ENCODE measurements at places on chromosomes 2 and 18. TPM values are rescaled to one million over a fixed set of nuclear protein-coding genes. Genes with fewer than 3 reads are reported as not detected.

DNA sequence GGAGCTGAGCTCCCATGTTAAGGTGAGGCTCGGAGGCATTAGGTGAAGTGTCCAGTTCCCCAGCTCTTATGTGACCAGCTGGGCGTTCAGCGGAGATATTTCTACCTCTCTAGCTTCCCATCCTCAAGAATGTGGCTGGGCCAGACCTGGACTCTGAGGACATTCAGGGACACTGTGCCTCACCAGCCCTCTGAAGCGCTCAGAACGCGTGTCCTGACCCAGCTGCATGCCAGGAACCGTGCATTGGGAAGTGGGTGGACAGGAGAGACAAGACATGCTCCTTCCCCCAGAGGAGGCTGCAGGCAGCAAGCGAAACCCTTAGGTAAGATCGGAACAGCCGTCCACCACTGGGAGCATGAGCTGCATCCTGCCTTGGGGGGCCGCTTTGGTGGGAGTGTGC is 38.0 kb upstream of the GPAT2 start:
- DNase-seq: no peak

DNA sequence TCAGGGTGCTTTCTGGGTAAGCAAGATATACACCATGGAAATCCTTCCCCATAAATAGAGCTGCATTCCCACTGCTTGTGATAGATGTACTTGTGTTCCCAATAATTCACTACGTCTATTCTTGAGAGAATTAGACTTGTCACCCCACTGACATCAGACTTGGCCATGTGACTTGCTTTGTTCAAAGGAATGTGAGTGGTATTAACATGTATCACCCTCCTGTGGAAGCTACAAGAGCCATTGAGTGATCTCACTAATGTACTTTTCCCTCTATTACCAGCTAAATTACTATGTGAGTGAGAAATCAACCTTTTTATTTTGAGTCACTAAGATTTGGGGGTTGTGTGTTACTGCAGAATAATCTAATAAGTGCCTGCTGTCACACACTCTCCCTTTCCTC is 176.0 kb downstream of the CCDC178 start:
- DNase-seq: no peak

DNA sequence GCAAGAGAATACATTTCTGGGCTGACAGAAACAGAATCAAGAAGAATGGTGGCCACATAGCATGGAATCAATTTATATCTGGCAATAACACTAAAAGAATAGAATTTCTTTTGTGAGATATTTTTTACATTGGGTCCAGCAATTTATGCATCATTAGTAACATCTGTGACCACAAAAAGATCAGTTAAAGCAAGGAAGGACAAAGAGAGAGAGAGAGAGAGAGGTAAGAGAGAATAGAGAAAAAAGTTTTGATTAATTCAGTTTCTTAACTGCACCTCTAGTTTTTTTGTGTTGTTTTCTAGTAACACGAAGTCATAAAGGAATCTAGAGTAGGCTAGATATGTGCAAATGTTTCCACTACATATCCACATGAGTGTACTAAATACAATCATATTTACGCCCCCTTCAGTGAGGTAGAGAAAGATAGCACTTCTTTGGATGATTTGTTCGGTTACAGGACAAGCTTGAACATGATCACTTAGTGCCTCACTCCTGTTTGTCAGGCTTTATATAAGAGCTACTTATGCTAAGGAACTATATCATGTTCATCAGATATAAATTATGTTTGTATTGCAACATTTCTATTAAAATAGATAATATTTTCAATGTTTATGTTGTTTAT is 247.4 kb upstream of the COL3A1 start:
- no peak for DNase-seq

- no peak for DNase-seq
Measured at GRCh38 chr2:138956116-138956515, 175.9 kb upstream of the NXPH2 start.

GRCh38 chr2:144595686-144596072 is 75.8 kb upstream of the ZEB2 start:
- no peak for DNase-seq

DNA sequence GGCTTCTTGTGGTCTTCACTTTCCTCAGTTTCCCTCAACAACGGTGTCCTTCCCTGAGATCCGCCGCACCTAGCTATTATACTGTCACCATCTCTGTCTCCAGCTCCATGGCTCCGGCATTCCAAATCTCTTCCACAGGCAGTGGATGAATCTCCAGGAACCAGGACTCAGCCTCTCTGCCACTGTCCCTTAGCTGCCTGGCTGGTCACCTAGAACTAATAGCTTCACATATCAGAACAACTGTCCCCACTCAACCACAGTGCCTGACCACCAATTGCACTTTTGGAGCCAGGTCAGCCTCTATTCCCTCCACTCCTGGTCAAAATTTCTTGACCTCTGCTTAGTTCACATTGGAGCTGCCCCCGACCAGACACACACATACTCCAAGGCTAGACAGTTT is 38.1 kb upstream of the AFF3 start:
- DNase-seq: no peak

GRCh38 chr18:75160364-75160763 is 48.6 kb downstream of the PTGR3 start:
- DNase-seq: peak; percentile 35

DNA sequence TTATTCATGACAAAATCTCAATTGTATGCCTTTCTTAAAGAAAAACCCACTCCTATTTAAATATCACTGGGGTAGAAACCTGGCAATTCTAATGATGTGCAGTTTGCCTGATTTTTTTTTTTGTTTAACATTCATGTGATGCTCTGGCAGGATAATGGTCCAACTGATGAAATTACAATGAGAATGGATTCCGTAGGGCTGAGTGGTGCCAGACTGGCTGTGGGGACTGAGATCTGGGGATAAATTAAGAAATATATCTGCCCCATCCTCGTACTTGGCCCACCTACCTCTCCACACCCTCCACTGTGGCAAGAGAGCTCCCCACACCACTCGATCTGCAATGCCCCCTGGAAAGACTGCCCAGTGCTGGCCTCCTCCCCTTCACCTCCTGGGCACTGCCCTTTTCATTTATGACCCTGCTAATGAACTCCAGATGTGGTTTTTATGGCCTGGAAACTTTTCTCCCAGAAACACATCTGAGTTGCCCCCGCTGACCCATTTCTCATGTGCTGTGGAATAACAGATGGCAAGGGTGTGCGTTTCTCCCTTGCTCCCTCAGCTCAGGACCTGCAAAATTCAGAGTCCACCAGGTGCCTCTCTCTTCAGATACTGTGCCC is 33.0 kb upstream of the RPL37A start:
- no peak for DNase-seq

DNA sequence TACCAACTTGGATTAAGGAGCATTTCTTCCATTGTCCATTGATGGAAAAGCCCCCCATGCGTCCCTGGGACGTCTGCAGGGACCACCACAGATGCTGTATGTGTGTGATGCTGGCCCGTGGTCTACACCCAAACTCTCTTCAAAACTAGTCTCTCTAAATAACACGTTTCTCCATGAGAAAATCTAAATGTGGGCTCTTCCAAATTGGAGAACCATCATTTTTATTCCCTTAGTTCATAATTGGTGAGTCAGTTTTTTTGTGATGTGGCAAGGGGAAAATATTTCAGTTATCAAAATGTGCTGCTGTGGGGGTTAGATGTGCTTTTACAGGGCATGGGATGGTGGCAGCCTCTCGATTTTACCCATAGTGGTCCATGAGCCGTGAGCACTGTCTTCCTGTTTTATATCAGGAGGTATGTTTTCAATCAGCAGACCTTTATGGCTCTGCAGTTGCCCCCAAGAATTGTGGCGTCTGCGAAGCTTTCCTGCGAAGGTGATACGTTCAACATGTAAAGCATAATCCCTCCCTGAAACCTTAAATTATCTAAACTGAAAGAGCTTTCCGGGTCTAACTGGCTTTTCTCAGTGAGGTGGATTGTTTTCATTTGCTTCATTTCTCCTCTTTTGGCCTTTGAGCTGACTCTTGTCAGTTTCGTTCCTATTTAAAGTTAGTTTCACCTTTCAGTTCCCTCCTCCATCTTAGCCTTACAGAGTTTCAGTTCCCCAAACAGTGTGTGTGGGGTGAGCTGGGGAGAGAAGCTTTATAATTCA is 78.4 kb downstream of the SETBP1 start:
- DNase-seq: no peak

GRCh38 chr2:224687156-224687555 is 29.0 kb downstream of the CCDC195 start:
- DNase-seq: no peak

GRCh38 chr2:152242787-152243472 is 67.4 kb upstream of the STAM2 start:
- peak; percentile 8 for DNase-seq

DNA sequence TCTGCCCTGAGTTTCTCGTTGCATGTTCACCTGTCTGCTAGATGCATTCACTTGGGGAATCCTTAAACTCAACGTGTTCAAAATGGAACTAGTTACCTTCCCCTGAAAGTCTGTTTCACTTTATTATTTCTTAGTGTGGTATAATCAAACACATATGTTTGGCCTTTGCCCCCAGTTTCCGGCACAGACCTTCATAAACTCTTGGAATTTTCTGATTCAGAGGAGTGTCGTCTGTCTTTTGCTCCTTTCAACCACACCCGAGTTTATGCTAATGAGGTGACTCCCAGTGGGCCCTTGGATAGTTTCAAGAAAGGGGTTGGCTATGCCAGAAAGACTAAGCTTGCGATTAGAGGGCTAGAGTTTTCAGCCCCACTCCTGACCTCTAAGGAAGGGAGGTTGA is 198.9 kb downstream of the CDCA7 start:
- DNase-seq: no peak

- DNase-seq: peak; percentile 22
Measured at GRCh38 chr2:167489325-167489724, 601.0 kb downstream of the XIRP2 start.

DNA sequence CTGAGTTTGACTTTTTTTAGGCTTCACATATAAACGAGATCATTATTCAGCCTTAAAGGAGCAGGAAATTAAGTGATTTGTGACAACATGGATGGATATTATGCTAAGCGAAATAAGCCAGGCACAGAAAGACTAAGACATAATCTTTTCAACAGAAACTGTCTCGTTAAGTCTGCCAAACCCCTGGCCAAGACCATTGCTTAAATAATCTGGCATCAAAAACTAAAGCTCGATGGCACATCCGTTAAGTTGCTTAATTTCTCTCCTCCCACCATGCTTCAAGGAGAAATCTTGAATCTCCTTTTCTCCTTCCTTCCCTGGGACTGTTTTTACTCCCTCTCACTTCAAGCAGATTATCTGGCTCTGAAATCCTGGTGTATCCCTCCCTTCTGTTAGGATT is 140.3 kb downstream of the GALNT14 start:
- DNase-seq: peak; percentile 95

FIGN gene
- total RNA-seq: 6.5 TPM

HOXD1 gene
- total RNA-seq: 0.40 TPM

GREB1L gene
- 0.28 TPM for total RNA-seq

CNTNAP5 gene
- total RNA-seq: 0.06 TPM

PPP1R1C gene
- total RNA-seq: 5.2 TPM

Measured in lung (tissue), 17 donors.